ENCODE measurements at places on chromosomes 2 and 18. TPM values are rescaled to one million over a fixed set of nuclear protein-coding genes. Genes with fewer than 3 reads are reported as not detected.

Gene ZSWIM2
- total RNA-seq, result not detected

DNA sequence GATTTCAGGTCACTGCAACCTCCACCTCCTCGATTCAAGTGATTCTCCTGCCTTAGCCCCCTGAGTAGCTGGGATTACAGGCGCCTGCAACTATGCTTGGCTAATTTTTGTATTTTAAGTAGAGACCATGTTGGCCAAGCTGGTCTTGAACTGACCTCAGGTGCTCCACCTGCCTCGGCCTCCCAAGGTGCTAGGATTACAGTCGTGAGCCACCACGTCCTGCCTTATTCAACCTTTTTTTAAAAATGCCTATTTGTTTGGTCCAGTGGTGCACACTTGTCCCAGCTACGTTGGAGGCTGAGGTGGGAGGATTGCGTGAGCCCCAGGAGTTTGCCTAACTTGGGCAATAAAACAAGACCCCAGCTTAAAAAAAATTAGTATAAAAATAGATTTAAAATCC is 43.3 kb downstream of the CYP20A1 start:
- H3K36me3 ChIP-seq, result peaks cover 24% of the 10 kb centered on the region
- DNase-seq, result no peak
- no peak overlapping the region for H3K27ac ChIP-seq
- H3K4me3 ChIP-seq, result no peak overlapping the region
- no peaks in the 10 kb centered on the region for H3K4me1 ChIP-seq

Gene ZNF385B
- not detected for total RNA-seq

DNA sequence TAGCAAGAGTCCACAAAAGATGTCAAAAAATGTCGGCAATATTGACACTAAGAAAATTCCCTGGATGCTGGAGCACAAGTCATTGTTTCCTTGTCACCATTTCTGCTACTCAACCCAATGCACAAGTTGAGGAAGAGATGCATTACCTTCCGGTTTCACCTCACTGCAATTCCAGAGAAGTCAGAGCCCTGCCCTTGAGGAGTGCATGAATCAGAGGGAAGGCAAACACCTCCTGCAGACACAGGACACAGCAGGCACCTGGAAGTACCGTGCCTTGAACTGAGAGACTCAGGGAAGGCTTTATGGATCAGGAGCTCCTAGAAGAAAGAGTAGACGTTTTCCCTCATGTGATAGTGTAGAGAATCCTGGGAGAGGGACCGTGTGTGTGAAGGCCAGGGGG is 62.7 kb upstream of the ARL4C start:
- no peak for DNase-seq
- no peaks in the 10 kb centered on the region for H3K36me3 ChIP-seq
- H3K4me3 ChIP-seq, result no peak overlapping the region
- H3K27me3 ChIP-seq, result peaks cover 7% of the 10 kb centered on the region
- no peaks in the 10 kb centered on the region for H3K4me1 ChIP-seq
- no peak overlapping the region for H3K27ac ChIP-seq

DNA sequence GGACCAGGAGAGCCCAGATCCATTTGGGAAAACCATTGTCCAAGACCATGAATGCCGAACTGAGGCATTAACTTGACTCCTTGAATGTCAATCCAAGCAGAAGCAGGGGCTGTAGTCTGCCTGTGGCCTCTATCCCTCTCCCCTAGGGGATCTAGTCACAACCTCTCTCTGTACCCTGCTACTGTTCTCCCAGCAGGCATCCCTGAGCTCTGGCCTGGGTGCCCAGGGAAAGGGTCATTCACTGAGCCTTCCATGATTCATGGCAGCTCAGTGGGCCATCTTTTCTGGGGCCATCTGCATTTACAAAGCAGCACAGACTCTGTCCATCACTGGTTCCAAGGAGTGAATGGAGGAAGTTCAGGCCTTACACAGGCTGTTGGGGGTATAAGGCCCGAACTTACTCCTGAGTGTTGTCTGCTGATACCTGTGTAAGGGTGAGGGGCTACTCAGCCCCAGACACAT is 151.8 kb downstream of the ZFP36L2 start:
- no peak overlapping the region for H3K27ac ChIP-seq
- no peaks in the 10 kb centered on the region for H3K27me3 ChIP-seq
- H3K4me1 ChIP-seq, result peaks cover 1% of the 10 kb centered on the region

GRCh38 chr18:49652881-49653724 is 91.2 kb downstream of the LIPG start:
- no peak overlapping the region for H3K4me3 ChIP-seq
- H3K27ac ChIP-seq, result no peak overlapping the region
- H3K4me1 ChIP-seq, result peaks cover 5% of the 10 kb centered on the region

Gene SP140
- 84.2 TPM for total RNA-seq

Gene PLA2R1
- total RNA-seq, result 0.02 TPM

DNA sequence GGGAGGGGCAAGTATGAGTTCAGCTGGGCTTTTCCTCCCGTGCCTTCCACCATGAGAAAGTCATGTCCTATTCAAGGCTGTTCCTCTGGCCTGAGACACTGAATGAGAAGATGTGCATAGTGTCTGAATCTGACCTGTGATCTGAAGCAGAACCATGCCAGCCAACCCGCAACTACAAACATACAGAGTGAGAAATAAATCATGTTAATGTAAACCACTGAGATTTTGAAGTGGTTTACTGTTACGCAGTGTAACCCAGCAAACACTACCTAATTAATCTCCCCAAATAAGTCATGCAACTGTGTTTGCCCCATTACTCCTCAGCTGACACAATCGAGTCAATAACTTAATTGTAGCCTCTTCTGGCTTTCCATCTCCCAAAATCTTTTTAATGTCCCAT is 49.2 kb downstream of the METTL4 start:
- no peaks in the 10 kb centered on the region for H3K4me1 ChIP-seq
- no peaks in the 10 kb centered on the region for H3K27me3 ChIP-seq
- no peak overlapping the region for H3K4me3 ChIP-seq
- no peaks in the 10 kb centered on the region for H3K36me3 ChIP-seq
- no peak overlapping the region for H3K27ac ChIP-seq

DNA sequence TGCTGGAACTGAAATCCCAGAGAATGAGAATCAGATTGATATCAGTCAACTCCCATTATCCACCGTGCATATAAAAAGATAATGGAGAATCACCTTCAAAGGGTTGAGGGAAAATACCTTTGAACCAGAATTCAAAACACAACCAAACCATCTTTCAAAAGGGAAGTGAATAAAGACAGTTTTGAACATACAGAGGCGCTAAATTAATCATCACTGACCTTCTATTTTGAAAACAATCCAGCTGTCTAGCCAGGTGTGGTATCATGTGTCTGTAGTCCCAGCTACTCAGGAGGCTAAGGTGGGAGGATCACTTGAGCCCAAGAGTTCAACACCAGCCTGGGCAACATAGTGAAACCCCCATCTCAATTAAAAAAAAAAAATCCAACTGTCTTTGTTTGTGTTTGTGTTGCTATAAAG is 63.6 kb downstream of the TRABD2A start:
- H3K27ac ChIP-seq, result no peak overlapping the region
- H3K27me3 ChIP-seq, result no peaks in the 10 kb centered on the region
- peak; percentile 36 for DNase-seq
- H3K36me3 ChIP-seq, result peaks cover 9% of the 10 kb centered on the region
- peaks cover 52% of the 10 kb centered on the region for H3K4me1 ChIP-seq

Gene CDH20
- total RNA-seq, result 0.05 TPM

DNA sequence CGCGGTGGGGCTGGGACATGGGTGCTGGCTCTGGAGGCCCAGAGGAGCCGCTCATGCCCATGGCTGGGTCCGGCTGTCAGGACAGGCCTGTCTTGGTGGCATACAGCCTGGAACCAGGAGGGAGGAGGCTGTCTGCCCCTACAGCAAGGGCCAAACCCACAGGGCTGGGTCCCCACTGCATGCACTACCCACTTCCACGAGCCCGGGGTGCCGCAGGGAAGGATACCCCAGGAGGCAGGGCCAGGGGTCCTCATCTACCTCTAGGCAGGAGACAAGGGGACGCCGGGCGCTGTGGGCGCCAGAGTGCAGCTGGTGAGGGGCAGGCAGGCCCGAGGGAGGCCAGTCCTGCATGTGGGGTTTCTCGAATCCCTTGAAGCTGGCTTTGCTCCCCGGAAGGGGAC is 95.1 kb upstream of the GPC1 start:
- no peak overlapping the region for H3K4me3 ChIP-seq
- no peaks in the 10 kb centered on the region for H3K36me3 ChIP-seq
- H3K27me3 ChIP-seq, result peaks cover 14% of the 10 kb centered on the region
- no peak overlapping the region for H3K27ac ChIP-seq
- DNase-seq, result no peak

Gene BCL11A
- total RNA-seq, result 0.57 TPM

DNA sequence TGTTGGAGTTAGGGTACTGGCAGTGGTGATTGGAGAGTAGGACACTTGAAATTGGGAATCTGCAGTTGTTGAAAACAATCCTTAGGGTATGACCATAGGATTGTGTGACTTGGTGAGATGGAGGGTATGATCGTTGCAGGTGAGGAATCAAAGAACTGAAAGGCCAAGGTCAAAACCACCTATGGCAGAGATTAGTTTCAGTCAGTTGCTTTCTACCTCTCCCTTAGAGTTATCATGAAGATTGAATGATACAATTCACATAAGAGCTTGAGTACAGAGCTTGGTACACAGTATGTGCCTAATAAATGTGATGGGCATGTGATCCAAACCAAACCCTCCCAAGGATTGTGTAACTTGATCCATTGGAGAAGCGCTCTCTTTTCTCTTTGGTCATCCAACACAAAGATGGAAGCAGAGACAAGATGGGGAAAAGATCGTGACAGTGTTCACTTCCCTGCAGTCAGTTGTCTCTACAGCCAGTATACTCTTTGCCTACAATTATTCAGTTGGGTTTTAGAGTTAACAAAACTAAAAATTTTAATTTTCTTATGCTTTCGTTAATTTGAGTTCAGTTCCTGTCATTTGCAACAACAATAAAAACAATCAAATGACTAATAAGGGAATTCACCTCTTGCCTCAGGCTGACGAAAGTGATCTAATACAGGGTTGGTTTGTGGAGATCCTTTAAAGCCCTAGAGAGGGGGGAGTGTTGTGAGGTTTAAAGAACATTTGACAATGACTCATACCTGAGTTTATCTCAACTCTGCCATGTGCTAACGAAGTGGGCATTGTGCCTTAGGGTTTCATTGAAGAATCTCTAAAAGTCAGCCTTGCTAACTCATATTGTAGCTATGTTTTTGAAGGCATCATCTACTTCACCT is 14.8 kb upstream of the SMAD2 start:
- no peaks in the 10 kb centered on the region for H3K36me3 ChIP-seq
- peaks cover 12% of the 10 kb centered on the region for H3K4me1 ChIP-seq
- no peak overlapping the region for H3K4me3 ChIP-seq
- DNase-seq, result no peak
- no peak overlapping the region for H3K27ac ChIP-seq

- no peaks in the 10 kb centered on the region for H3K36me3 ChIP-seq
- H3K27ac ChIP-seq, result no peak overlapping the region
- no peak overlapping the region for H3K4me3 ChIP-seq
- peaks cover 7% of the 10 kb centered on the region for H3K4me1 ChIP-seq
- peaks cover 22% of the 10 kb centered on the region for H3K27me3 ChIP-seq
Measured at GRCh38 chr2:68368654-68369336, 3.7 kb downstream of the PLEK start.

DNA sequence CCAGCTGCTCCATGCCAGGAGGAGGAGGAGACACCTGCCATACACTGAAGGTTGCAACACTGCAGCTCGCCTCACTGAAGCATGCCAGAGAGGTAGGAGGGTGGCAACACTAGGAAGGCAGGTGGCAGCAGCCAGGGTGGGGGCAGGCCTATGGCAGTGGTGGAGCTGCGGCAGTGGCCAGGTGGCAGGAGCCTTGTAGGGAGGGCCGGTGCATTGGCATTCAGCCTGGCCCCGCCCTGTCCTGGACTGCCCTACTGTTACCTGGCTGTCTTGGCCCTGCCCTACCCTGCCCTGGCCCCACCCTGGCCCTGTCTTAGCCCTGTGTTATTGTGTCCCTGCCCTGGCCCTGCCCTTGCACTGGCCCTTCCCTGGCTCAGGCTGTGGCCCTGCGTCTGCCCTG is 7.4 kb upstream of the ANKRD62 start:
- H3K36me3 ChIP-seq, result no peaks in the 10 kb centered on the region
- no peak overlapping the region for H3K27ac ChIP-seq
- no peak for DNase-seq
- no peaks in the 10 kb centered on the region for H3K4me1 ChIP-seq
- H3K27me3 ChIP-seq, result no peaks in the 10 kb centered on the region
- no peak overlapping the region for H3K4me3 ChIP-seq

- no peaks in the 10 kb centered on the region for H3K4me1 ChIP-seq
- DNase-seq, result peak; percentile 35
- H3K27me3 ChIP-seq, result no peaks in the 10 kb centered on the region
- no peak overlapping the region for H3K27ac ChIP-seq
- H3K36me3 ChIP-seq, result no peaks in the 10 kb centered on the region
Measured at GRCh38 chr2:59584958-59585357, 968.5 kb downstream of the BCL11A start.

Gene ALPP
- total RNA-seq, result not detected

- H3K27me3 ChIP-seq, result no peaks in the 10 kb centered on the region
- H3K27ac ChIP-seq, result no peak overlapping the region
- no peak overlapping the region for H3K4me3 ChIP-seq
- peaks cover 5% of the 10 kb centered on the region for H3K36me3 ChIP-seq
- DNase-seq, result no peak
Measured at GRCh38 chr2:3294493-3294892, 83.1 kb downstream of the EIPR1 start.

DNA sequence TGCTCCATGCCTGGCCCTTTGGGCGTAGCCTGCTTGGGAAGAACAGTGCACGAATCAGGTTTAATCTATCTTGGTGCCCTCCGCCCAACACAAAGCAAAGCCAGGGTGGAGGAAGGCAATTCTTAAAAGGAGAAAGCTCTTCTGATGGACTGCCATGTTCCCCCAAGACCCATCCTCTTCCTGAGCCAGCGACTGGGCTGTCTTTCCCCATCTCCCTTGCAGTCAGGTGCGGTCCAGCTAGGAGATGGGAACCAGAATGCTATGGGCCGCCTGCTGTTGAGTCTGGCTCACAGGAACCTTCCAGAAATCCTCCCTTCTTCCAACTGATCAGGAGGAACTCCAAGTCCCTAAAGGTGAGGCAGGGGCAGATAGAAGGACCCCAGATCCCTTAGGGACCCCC is 105.0 kb downstream of the SH3BP4 start:
- H3K4me3 ChIP-seq, result no peak overlapping the region
- no peak for DNase-seq
- no peak overlapping the region for H3K27ac ChIP-seq
- H3K36me3 ChIP-seq, result no peaks in the 10 kb centered on the region
- H3K27me3 ChIP-seq, result peaks cover 9% of the 10 kb centered on the region
- no peaks in the 10 kb centered on the region for H3K4me1 ChIP-seq

DNA sequence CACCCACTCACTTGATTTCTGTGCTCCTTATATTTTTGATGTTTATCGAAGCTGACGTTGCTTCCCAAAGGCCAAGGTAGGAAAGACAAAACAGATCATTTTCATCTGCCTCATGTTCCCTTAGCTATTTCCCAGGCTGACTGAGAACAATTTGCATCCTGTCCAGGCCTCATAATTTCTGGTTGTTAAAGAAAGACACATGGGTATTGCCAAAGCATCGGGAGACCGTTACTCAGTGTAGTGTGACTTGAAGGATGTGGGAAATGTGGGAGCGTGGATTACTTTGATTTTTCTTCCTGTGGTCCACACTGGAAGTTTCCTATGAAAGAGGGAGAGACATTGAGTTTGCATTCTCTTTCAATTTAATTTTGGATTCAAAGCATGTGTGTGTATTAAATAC is 204.6 kb downstream of the TRIB2 start:
- H3K27ac ChIP-seq, result no peak overlapping the region
- no peak for DNase-seq
- peaks cover 7% of the 10 kb centered on the region for H3K27me3 ChIP-seq
- H3K4me1 ChIP-seq, result no peaks in the 10 kb centered on the region

- no peaks in the 10 kb centered on the region for H3K27me3 ChIP-seq
- H3K27ac ChIP-seq, result no peak overlapping the region
- no peak overlapping the region for H3K4me3 ChIP-seq
- H3K4me1 ChIP-seq, result peaks cover 8% of the 10 kb centered on the region
- no peaks in the 10 kb centered on the region for H3K36me3 ChIP-seq
Measured at GRCh38 chr2:151762694-151763093, 28.4 kb upstream of the NEB start.

Gene SCYGR5
- not detected for total RNA-seq

Gene PARD6G
- not detected for total RNA-seq

All from activated CD4-positive, alpha-beta T cell treated with anti-CD3 and anti-CD28 coated beads for 36 hours (primary cell).